ENCODE measurements at places on chromosomes 7 and 10.
A peak's percentile ranks its signal among the peaks of the same experiment; 100 is the strongest.

DNA sequence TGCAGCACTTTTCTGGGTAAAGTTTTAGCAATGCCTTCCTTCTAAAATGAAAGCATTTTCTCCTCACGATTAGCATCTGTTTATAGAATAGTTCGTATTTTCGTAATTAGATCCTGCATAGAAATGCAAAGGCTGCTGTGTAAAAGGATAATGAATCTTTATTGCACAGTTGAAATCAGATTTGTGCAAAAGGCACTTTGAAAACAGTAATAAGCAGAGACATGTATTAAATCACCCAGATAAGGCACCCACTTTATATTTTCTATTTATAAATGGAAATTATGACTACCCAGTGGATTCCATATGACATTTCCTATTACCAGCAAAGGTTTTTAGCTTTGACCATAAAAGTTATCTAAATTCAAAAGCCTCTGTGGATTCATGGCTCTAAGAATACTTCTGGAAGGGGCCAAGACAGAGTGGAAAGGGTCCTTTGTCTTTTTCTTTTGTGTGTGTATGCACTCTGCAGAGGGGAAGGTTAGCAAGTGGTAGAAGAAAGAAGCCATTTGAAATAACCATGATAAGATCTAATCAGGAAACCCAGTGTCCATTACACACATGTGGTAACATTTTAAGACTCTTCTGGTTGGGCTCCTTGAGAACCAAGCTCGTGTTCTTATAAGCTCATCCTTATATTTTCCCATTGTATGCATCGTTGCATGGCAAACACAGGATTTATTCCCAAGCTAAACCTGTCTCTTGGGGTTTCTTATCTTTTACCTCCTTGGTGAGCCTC is 612.1 kb downstream of the AUTS2 start:
- no peak for DNase-seq

DNA sequence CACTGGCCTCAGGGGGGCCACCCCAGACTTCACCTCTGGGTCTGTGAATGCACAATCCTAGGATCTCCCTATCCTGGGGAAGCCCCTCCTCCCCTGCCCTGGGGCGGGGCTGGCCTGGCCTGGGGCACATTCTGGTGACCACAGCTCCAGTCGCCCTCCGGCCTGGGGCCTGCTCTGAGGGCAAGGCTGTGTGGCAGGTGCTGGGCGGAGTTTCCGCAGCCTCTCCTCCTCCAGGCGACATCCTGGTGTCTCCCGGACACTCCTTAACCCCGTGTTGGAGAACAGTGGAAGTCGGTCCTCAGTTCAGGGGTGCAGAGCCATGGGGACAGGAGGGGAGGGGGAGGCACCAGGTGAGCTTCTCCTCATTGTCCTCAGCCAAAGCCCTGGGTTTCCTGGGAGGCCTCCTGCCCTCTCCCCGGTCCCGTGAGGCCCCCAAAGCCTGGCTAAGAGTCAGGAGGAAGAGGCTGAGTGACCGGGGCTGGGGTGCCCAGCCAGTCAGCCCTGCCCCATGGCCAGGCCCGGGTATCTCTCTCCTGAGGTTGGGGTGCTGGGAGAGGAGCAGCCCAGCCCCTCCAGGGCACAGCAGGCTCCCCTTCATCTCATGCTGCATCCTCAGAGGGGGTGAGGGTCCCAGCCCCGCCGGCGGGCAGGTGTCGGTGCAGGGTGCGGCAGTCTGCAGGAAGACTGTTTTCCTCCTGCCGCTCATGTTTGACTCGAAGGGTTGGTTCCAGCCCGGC is 22.6 kb downstream of the UNCX start:
- no peak for DNase-seq

- no peak for DNase-seq
Measured at GRCh38 chr10:133474665-133475424, 21.1 kb downstream of the SCART1 start.

DNA sequence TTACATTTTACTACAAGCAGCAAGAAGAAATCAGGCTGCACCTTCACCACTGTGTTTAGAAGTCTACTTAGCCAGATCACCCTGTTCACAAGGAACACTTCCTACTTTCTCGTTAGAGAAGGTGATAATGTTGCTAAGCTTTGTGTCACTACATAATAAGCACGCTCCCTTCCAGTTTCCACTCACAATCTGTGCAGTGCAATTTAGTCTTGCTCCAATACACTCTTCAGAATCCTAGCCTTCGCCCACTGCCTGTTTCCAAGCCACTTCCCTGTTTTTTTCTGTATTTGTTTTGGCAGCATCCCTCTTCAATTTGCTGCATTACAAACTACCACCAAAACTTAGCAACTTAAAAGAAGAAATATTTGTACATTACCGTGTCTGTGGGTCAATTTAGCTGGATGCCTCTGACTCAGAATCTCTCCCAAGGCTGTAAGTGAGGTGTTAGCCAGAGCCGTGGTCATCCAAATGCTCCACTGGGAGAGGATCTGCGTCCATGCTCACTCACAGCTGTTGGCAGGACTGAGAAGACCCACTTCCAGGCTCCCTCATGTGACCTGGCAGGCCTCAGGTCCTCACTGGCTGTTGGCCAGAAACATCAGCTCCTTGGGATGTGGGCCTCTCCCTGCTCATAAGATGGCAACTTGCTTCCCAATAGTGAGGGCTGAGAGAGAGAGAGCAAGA is 110.4 kb downstream of the PON1 start:
- DNase-seq = no peak

DNA sequence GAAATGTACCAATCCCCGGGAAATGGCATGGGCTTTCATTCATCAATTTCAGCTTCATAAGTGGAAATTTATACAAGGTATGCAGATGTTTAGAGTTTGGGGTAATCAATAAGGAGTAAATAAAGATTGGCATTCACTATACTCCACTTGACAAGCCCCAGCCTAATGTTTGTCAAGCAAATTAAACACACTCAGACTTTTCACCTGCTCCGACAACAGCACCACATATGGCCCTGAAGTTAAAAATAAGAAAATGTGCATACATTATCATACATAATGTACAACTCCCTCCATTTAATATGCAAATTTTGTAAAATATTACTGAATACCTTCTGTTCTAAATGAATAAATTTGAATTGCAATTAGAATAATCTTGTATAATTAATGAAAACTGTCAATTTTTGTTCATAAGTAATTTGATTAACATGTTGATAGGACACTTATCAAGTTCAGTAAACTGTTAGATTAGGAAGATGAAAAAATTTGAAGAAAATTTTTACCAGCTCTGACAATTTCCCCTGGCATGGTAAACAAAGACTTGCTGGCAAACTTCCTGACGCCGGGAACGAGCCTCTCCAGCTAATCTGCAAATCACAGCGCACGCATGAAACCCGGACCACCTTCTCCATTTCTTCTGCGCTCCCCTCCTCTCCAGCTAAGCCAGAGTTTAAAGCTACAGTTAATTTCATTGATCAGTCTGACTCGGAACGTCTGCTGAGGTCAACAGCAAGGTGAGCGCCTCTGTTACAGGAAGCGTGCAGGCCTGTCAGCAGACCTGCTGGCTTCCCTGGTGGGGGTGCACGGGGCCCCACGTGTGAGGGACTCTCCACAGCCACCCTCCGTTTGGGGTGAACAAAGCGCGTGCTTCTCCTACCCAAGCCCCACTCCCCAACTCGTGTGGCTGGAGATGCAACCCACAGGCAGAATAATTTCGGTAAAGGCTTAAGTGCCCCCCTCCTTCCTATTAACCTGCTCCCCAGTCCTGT is 70.7 kb downstream of the EBF3 start:
- no peak for DNase-seq

DNA sequence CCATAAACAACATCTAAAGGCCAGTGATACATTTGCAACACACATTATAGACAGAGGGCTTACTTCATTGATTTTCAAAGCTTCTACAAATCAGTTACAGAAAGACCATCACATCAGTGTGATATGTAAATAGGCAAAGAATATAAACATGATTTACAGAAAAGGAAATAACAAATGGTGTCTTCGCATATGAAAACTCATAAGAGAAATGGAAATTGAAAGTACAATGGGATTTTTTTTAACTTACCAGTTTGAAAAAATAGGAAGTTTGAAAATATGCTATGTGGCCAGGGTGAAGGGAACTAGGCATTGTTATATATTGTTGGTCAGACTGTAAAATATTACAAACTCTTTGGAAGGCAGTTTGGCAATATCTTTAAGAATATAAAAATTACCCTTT is 27.3 kb downstream of the SEC23IP start:
- DNase-seq = no peak

DNA sequence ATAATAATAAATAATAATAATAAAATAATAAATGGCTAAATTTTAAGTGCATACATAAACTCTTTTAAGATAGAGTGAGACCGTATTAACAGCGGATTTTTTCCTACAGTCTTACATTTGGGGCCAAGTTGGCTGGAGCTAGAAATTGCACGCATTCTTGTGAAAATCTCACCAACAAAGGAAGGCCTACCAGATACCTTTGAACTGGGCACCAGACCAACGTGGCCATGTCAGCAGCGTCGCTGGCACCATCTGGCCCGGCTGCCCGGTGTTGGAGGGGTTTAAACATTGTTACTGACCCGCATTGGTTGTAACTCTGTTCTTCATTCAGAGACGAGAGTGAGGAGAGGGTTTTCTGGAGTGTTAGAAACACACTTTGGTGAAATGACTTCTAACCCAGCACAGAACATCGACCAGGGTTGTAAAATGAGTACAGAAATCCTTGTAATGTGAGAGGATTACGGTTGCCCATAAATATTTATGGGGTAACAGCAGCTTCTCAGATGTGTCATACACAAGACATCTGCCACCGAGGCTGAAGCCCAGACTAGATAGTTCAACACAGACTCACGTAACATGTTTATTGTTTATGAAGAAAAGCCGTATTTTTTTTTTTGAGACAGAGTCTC is 34.6 kb upstream of the UNCX start:
- DNase-seq = peak; percentile 31

GRCh38 chr10:94199565-94199964 is 163.2 kb downstream of the NOC3L start:
- no peak for DNase-seq

DNA sequence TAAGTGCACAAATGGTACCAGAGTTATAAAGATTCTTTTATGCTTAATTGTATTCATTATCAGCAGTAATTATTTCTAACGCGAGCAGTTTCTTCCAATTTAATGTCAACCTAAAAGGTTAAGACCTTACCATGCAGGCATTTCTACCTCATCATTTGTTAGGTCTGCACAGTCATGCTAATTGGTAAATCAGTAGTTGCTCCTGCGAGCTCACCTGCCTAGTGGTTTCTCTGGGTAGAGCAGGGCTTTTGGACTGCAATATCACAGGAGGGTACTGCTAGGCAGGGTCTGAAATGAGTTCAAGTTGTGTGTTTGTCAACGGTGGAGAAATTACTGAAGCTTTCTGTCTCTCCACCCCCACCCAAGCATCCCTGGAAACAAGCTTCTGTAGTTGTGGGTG is 558.5 kb upstream of the MGMT start:
- DNase-seq = no peak

DNA sequence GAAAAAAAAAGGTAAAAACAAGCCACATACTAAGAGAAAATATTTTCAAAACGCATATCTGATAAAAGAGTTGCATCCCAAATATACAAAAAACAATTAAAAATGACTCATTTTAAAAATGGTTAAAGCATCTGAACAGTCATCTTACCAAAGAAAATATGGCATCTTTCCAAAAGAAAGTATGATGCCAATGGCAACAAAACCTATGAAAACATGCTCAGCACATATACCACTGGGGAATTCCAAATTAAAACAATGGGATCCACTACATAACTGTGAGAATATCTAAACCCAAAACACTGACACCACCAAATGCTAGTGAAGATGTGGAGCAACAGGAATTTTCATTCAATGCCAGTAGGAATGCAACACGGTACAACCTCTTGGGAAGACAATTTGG is 39.3 kb downstream of the VSTM2A start:
- DNase-seq = no peak

- no peak for DNase-seq
Measured at GRCh38 chr10:35890676-35891495, 248.8 kb upstream of the FZD8 start.

- no peak for DNase-seq
Measured at GRCh38 chr7:68420342-68421192, 1177.7 kb upstream of the AUTS2 start.

DNA sequence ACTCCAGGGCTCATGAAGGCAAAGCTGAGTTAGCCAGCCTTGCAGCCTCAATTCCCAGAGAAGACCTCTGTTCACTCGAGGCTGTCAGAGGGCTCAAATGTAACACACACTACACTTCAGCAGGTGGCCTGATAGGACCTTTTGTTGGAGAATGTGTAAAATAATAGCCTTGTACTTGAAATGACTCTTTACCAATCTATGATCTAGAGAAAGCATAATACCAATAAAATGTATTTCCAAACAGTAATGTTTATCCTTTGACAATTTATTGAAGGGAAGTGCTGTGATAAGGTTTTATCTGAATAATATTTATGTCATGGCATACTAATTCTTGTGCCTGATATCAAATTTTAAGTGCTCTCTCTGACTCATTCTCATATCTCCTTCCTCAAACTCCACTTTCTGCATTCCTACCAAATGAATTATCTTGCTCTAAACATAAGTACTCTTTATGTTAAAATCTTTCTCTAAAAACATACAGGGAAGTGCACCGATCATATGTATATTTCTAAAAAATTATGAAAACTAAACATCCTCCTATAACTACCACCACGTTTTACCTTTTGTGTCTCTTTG is 20.9 kb downstream of the CYP3A7 start:
- no peak for DNase-seq

All from A549 (cell line).